ENCODE measurements at places on chromosomes 3 and 15.

GRCh38 chr3:88188436-88188835 lies 38.7 kb downstream of the C3orf38 start:
- no peak for DNase-seq

DNA sequence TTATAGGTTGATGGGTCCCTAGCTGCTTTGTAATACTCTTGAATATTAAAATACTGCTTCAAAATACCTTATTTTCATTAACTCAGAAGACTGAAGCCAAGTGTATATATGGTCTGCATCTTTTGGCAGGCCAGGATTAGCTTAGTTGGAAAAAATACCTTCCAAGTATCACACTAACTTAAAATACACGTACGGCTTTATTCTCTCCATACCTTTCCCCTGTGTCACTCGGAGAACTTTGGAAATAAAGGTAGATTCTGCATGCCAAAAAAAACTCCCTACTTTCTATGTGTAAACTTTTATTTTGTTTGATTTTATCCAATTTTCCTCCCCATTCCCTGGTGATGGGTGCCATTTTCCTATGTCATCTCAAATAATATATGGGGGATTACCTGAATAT lies 422.3 kb upstream of the MDFIC2 start:
- no peak for DNase-seq

DNA sequence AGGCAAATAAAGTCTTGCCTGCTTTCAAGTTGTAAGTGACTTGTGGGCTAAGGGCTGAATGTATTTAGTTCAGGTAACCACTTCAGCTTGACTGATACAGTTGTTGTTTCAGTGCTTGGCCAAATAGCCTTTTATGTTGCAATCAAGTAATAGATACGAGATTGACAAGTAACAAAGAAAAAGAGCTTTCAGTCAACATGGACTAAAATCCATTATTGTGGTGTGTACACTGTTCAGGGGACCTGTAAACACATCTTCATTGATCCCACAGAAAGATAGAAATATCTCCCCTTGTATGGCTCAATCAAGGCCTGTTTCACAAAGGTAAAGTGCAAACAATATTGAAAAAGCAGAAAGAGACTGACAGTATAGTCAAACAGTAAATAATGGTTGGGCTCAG lies 224.8 kb upstream of the TMCO5A start:
- DNase-seq, result no peak

DNA sequence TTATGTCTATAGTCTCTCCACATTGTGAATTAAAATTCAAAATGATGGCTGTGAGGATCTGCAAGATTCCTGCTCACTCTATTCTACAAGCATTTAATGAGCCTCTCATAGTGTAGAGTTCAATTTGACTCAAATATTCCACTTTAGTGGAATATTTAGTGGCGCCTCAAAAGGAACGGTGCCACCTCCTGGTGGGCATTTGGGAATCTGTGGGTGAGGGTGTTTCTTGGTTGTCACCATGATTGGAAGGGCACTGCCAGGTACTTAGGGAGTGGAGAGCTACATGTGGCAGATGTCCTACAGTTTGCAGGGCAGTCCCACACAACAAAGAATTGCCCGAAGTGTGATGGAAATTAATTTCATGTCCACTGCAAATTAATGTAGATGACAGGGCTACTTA lies 21.5 kb upstream of the KCNMB3 start:
- DNase-seq, result no peak

GRCh38 chr3:147008886-147009285 lies 397.5 kb downstream of the ZIC4 start:
- DNase-seq, result no peak

GRCh38 chr15:56495053-56495452 lies 30.1 kb upstream of the MNS1 start:
- DNase-seq, result no peak

DNA sequence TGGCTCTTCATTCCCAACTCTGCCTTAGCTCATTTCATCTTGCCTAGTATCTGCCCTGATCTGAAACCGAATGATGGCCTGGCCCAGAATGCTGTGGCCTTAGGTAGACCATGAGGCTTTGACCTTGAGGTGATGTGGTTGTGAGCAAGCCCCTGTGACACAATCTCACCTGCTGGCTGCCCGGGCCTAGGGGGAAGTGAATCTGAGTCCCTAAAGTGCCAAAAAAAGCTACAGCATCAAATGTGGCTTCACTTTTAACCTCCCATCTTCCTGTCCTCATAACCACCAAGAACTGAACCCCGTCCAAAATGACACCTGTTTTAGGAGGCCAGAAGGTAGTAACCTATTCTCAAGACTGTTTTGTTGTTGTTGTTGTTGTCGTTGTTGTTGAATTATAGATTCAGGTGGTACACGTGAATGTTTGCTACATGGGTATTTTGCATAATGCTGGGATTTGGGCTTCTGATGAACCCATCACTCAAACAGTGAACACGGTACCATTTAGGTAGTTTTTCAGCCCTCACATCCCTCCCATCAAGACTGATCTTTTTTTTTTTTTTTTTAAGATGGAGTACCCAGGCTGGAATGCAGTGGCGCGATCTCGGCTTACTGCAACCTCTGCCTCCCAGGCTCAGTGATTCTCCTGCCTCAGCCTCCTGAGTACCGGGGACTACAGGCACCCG lies 54.6 kb downstream of the MCCC1 start:
- DNase-seq, result no peak

DNA sequence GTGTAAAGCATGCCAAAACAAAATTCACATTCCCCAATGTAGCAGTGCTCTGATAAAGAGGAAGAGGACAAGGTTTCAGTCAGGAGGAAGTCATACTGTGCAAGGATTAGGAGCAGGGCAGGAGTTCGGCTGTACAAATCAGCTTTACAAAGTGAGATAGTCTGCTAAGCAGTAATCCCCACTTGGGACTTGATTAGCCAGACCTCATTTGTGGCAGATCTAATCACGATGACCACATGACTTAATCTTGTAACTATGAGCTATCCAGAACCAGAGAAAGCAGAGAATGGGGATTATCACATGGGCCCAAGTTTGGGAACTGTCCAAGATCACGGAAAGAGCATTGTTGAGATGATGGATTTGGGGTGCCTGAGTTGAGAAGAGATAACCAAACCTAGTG lies 7.8 kb downstream of the DCBLD2 start:
- no peak for DNase-seq
